RWPE1 (cell line): ENCODE measurements at places on chromosomes 11 and 22.

- DNase-seq = no peak
These were observed 56.2 kb upstream of the CD82 start for GRCh38 chr11:44509296-44509695.

DNA sequence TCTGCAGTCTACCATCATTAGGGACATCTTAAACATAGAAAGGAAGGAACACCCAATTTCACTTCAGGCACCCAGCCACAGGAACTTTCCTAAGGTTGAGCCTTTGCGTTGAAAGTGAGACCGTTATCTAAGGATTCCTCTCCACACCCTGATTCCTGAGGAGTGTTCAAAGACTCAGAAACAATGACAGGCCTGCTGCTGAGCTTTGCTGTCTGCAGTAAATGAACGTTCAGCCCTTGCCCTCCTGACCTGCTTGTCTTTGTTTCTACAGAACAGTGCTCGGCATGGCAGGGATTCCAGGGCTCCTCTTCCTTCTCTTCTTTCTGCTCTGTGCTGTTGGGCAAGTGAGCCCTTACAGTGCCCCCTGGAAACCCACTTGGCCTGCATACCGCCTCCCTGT lies 7.0 kb downstream of the PRSS23 start:
- no peak for DNase-seq

DNA sequence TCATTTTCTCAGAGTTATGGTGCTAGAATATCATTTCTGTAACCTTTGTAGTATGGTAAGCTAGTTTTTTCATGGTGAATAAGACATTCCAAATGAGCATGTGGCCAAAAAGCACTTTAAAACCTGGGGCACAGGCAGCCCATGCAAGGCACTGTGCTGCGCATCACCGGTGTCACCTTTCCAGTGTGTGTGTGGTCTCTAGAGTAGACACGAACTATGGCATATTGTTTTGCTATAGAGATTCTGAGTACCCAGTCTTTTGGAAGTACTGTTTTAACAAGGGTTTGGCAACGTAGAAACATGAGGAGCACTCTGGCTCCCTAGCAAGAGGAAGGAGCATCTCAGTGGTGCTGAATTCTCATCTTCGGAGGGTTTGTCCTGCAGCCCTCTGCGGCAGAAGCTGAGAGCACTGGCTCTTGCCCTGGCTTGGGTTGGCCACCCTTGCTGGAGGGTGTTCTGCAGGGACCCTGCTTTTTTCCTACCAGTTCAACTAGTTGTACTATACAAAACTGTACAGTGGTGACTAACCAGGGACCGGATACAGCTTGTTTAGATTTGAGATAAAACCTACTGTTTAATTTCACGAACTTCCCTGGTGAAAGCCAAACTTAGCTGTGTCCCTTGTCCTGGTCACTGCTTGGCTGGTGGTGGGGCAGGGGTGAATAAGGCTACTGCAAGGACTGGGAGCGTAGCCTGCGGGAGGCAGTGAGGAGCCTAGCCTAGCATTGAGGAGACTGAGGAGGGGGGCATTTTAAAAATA lies 135.7 kb downstream of the ATXN10 start:
- no peak for DNase-seq

GRCh38 chr11:20114588-20114987 lies 45.7 kb downstream of the DBX1 start:
- DNase-seq = no peak

DNA sequence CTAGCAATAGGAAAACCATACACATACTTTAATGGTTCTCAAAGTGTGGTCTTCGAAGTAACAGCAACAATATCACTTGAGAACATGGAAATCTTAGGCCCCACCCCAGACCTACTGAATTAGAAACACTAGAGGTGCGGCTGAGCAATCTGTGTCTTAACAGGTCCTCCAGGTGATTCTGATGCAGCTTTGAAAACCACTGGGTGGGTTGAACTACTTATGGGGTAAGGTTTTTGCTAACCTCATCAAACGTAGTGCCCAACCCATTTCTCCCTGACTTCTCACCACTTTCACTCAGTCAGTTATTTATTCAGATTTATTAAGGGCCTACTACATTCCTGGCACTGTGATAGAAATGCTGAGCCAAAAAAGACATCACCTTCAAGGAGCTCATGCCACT lies 3.7 kb downstream of the MPZL2 start:
- no peak for DNase-seq

DNA sequence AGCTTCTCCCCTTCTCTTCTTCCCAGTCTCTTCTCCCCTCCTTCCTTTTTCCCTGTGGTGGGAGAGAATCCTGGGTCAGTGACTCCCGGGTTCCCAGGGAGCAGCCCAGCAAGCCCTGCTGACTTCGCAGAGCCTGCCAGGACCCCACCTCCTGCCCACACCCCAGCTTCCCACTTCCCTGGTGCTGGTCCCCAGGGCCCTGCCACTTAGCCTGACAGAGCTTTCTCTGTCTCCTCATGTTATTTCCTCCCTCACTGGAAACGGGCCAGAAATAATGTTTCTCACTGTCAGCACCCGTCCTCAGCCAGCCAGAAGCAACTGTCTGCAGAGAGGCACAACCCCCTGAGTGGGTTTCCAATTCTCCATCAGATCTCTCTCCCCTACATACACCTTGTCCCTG lies 27.1 kb downstream of the C11orf96 start:
- DNase-seq = no peak

DNA sequence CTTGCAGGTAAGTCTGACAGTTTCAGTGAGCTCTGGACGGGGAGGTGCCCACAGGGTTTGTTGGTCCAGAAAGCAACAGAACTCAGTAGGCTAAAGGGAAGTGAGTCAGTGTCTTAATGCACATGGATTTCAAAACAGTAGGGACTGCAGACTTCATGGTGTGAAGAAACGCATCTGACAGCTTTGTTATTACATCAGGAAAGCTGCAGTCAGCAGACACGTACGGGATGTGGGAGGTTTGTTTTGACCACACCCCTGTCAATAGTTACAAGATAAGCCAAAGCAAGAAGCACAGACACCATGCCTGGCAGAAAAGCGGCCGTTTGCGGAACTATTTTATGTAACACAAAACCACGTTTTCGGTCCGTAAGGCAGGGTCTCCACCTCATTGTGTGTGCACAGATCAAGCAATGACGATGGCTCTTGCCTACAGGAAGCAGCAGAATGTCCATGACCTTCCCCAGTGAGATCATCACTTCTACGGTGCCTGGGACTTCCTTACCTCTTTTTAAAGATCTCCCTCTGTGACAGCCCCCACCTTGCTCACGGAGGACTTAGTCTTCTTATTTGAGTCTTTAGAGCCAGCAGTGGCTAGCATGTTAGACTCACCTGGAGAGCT lies 58.2 kb upstream of the FTH1 start:
- DNase-seq = peak; percentile 94

DNA sequence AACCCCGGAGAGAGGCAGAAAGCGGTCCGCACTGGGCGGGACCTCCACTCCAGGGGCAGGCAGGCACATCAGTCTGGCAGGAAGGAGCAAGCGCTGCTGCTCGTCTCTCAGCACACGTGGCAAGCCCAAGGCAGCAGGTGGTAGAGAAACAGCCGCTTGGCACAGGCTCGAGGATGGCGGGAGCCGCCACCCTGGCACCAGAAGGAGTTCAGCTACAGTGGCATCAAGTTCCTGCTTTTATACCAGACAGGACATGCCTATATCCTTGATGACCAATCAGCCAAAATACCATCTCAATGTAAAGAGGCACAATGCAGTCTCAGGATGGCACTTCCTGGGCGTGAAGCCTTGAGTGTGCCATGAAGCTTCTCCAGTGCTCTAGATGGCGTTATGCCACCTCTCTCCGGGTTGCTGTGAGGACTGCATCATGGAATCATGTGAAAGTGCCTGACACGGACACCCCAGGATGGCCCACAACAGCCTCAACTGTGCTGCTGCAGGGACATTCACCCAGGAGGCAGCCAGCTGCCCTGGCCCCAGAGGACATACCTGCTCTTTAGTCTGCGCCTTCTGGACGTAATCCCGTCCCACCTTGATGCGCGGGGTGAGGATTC lies 64.8 kb downstream of the APOL1 start:
- DNase-seq = no peak

GRCh38 chr22:41831828-41832552 lies 915 bp upstream of the SREBF2 start:
- no peak for DNase-seq

DNA sequence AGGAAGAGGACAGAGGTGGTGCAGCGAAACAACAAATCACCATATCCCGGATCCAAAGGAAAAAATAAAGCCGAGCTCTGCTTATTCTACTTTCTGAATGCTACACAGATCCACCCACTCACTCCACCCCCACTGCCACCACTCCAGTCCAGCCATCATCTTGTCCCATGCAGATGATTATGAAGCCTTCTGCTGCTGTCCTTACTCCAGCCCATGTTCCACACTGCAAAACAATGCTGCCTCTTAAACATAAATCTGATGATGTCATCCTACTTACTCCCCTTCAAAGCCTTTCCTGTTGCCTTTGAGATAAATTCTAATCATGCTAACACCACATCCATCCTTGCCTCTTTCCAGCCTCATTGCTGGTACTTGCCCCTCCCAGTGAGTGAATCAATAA lies 6.5 kb upstream of the DRD2 start:
- no peak for DNase-seq
